ENCODE measurements at places on chromosomes 12 and 14.

DNA sequence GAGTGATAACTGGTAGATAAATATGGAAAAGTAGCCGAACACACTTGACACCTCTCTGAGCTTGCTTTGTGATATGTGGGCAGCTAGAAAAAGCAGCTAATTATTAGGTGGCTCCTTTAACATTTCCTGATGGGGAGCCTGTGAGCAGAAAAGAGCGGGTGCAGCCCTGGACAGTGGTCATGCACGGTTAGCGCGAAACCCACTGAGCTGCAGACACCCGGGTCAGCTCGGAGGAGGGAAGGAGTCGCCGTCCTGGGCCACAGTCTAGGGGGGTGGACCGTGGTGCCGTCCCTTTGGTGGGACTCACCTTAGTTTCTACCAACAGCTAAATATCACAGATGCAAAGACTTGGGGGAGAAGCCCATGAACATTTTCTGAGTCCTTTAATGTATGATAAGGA is 6.6 kb downstream of the COA8 start:
- no peak for DNase-seq

- no peak for DNase-seq
Measured at GRCh38 chr14:79011091-79011919, 841.1 kb downstream of the NRXN3 start.

DNA sequence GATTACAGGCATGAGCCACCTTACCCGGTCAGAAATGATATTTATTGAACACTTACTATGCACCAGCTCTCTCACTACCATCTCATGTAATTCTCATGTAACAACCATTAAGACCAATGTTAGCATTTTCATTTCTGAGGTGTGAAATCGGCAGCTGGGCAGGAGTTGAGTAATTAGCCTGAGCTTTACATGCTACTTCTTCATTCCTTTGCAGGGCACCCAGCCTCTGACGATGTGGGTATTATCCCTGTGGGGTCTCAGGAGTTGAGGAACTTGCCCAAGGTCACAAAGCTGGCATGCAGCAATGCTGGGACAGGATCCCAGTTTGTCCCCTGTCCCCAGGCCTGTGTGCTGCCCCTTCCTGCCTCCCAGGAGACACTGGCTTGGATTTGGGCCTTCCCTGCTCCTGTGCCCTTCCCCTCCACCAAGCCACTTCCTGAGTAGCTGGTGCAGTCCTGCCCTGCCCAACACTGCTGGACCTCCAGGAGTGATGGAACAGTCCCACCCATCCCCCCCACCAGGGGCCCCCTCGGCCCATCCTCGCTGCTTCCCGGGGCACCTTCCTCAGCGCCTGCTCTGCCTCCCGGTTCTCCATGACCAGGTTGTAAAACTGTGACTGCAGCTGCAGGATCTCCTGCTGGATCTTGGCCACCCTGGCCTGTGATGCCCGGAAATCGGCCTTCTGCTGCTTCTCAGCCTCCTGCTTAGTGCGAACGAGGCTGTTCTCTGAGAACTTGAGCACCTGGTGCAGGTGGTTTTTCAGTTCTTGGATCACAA is 14.7 kb downstream of the RITA1 start:
- DNase-seq: no peak

DNA sequence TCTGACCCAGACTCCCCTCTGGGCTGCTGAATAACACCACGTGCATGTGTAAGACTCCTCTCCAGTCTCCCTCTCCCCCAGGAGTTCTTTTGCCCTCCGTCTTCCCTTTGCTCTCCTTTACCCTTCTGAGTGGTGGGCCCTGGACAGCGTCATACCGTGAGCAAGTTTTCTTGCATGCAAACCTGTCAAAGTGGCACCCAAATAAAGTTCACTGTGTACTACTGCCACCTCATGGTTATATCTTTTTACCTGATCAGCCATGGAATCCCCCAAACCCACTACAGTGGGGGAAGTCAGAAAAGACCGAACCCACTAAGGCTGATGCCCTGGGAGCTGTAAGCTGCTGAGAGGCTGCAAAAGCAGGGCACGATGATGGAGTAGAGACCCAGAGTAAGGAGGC is 131.1 kb upstream of the VRK1 start:
- no peak for DNase-seq

DNA sequence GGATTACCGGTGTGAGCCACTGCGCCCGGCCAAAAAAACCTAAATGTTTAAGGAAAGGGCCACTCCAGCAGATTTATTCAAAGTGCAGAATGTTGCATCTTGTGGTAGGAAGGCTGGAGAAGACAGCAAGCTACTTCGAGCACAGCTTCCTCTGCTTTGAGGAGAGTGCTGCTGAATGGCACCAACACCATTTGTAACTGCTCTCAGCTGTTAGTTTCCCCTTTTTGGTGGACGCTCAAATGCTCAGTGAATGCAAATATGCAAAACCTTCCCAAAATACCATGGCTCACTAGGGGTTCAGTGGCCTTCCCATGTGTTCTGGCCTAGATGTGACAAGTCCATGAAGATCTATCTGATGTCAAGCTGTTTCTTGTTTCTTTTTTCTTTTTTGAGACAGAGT is 2.9 kb upstream of the TDRD9 start:
- no peak for DNase-seq

DNA sequence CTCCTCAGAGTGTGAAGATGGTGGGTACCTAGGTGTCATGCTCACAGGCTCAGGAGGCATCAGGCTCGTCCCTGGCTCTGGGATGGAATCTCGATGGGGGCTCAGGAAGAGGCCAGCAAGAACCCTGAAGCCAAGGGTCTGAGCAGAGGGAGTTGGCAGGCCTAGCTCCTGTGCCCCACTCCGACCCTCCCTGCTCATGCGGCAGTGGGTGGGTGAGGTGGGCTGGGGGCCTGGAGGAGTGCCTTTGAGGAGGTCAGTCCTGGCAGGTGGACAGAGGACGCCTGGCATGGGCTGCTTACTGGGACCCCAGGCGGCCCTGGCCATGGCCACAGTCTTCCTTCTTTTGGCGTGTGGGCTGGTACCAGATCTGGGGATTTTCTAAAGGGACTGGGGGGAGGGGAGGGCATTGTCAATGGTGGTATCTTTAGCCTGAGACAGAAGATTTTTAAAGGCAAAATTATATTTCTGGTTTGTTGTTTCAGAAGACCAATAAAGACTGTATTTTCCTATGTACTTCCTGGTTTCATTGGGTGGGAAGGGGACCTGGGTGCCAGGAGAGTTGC is 16.0 kb downstream of the LRTM2 start:
- no peak for DNase-seq

GRCh38 chr12:105164068-105164467 is 56.5 kb downstream of the WASHC4 start:
- DNase-seq: no peak

GRCh38 chr14:64186231-64187129 is 107.7 kb downstream of the ESR2 start:
- DNase-seq: no peak

GRCh38 chr14:30873308-30874119 is 845 bp upstream of the COCH start:
- DNase-seq: no peak

GRCh38 chr12:78829690-78830089 is 34.9 kb upstream of the SYT1 start:
- DNase-seq: no peak

DNA sequence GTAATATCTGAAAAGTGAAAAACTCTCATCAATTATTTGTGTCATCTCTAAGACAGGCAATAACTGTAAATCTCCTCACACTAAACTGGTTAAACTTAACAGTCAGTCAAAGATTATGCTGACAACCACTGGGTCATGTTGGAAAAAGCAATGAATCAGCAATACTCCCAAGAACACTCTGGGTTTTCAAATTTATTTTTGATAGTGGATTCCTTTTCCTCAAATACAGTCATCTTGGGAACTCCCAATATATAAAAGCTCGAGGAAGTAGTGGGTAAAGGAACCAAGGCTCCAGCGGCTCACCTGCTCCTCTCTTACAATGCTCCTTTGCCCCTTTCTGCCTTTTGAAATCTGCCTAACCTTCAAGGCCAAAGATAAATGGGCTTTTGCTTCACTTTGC is 70.0 kb downstream of the ARMH4 start:
- DNase-seq: no peak

- DNase-seq: no peak
Measured at GRCh38 chr12:103677905-103678304, 90.8 kb downstream of the STAB2 start.

- DNase-seq: no peak
Measured at GRCh38 chr14:58620011-58620410, 17.8 kb upstream of the DACT1 start.

DNA sequence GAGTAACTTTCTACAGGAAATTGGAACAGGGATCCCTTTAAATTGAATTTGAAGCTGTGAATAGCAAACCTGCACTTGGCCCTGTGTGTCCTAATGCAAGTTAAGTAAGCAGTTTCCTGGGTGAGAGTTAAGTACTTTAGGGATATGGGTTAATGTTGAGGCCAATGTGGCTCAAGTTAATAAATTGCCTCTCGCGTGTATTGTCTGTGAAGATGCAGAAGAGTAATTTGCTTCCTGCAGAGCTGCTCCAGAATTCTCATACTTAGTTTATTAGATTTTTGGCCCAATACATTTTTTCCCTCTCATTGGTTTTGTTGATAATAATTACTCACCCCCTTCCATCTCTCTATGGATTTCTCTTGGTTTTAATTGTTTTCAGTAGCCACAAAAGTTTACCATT is 86.5 kb downstream of the SLC25A47 start:
- DNase-seq: no peak

- DNase-seq: no peak
Measured at GRCh38 chr12:91896286-91897024, 249.2 kb downstream of the BTG1 start.

DNA sequence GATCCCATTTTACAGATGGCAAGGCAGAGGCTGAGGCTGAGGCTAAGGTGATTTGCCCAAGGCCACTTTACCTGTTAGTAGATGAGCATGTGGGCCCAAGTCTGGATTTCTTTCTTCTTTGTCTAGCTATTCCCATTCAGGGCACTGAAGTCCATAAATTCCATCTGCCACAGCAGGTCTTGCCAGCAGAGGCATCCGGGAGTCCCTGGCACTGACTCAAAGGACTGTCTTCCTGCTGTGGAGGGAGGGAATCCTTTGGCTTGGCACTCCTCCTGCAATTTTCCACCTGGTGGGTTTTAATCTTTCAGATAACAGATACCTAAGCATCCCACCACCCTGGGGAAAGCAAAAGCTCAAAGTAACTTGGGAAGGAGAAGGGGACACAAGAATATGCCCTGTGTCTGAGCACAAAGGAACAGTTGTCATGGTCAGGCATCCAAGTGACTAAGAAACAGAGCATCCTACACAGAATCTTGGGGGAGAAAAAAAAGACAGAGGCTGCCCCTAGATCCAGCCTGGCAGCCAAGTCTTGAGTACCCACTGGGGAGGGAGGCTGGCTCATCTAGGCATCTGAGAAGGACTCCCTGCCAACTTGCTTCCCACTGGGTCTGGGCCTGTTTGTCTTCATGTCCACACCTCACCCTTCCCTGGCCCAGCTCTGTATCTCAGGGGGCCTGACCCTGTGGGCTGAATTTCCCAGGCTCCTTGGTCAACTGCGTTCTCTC is 35.6 kb upstream of the CMKLR1 start:
- DNase-seq: no peak

DNA sequence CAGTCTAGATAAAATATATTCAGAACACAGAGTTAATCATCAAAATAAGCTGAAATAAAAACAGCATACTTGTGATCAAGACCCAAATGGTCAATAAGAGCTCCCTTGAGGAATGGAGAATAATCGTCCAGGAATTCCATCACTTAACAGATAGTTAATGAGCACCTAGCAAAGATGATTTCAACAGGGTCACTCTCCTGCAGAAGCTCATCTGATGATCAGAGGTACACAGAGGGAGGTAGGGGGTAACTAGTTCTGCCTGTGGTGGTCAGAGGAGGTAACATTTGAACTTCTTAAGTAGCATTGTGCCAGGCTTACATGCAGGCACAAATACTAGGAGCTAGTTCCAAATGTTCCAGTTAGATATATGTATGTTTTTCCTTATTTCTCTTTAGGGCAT is 9.5 kb downstream of the MED13L start:
- no peak for DNase-seq

DNA sequence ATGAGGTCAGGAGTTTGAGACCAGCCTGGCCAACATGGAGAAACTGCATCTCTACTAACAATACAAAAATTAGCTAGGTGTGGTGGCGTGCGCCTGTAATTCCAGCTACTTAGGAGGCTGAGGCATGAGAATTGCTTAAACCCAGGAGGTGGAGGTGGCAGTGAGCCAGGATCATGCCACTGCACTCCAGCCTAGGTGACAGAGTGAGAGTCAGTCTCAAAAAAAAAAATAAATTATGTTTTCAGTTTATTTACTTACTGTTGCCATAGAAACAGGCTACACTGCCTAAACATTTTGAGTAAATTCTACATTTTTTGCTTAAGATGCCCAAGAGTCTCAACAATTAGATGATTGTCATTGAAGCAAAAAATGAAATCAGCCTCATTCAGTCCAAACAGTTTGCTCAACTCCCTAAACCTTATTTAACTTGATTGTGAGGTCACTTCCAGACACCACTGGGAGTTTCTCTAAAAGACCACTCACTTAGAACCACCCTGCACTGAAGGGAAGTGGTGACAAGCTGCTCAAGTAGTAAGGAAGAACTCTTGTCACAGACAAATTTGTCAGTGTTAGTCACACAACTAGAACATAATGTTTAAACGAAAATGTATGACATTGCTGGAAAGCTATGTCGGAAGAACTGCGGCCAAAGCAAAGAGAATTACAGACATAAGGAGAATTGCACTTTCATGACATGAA is 9.8 kb upstream of the GNPNAT1 start:
- DNase-seq: no peak

Measured in stimulated activated CD4-positive, alpha-beta T cell treated with anti-CD3 and anti-CD28 coated beads, TNF-alpha, amount 100 ng/mL, for 1 hour (primary cell).